ENCODE measurements at places on chromosomes 2 and 18. TPM values are rescaled to one million over a fixed set of nuclear protein-coding genes. Genes with fewer than 3 reads are reported as not detected.

Gene ARL5A
- total RNA-seq = 83.1 TPM

- no peak for DNase-seq
These were observed 72.3 kb upstream of the SESTD1 start for GRCh38 chr2:179336782-179337534.

Gene MTHFD2
- 545 TPM for total RNA-seq

DNA sequence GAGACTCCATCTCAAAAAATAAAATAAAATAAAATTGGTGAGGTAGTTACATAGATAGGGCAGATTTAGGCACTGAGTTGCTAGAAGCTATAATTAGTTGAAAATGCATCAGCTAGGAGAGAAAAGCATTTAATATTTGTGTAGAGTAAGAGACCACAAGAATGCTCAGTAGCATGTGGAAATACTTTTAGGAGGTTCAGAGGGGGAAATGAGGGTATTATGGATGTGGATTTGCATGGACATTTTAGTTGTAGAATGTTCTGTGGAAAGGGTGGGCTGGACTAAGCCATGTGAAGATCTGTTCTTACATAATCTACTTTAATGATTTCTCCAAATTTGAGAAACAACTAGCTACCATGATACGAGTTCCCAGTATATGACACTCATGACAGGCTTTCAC, 95.5 kb downstream of the ATP9B start:
- DNase-seq = no peak
